ENCODE measurements at places on chromosomes 7 and 10.

GRCh38 chr10:92241158-92241500 is 49.7 kb downstream of the CPEB3 start:
- peak; percentile 21 for ATAC-seq

GRCh38 chr10:79103129-79103528 is 34.4 kb downstream of the ZMIZ1 start:
- ATAC-seq, result no peak

GRCh38 chr7:134630893-134631292 is 15.8 kb upstream of the BPGM start:
- no peak for ATAC-seq

GRCh38 chr7:34224281-34224680 is 318.9 kb downstream of the BMPER start:
- ATAC-seq, result no peak

DNA sequence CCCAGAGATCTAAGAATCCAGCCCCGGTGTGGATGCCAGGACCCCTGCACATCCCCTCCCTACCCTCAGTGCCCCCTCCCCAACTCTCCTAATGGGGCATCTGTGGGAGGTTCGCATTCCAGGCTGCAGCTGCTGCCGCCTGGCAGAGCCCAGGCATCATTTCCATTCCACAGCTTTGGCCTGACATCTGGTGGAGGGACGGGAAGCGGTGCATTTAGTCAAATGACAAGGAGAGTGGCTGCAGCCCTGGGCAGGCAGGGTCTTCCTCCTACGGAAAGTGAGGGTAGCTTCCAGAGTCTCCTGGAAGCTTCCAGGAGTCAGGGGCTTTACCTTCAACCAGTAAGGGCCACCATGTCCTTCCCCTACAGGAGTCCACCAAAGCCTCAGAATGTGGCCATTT is 30.8 kb downstream of the PRLHR start:
- ATAC-seq, result no peak

- ATAC-seq, result no peak
These were observed 39.6 kb upstream of the CABCOCO1 start for GRCh38 chr10:61623161-61623560.

GRCh38 chr10:11057994-11058393 is 40.3 kb downstream of the CELF2 start:
- no peak for ATAC-seq

DNA sequence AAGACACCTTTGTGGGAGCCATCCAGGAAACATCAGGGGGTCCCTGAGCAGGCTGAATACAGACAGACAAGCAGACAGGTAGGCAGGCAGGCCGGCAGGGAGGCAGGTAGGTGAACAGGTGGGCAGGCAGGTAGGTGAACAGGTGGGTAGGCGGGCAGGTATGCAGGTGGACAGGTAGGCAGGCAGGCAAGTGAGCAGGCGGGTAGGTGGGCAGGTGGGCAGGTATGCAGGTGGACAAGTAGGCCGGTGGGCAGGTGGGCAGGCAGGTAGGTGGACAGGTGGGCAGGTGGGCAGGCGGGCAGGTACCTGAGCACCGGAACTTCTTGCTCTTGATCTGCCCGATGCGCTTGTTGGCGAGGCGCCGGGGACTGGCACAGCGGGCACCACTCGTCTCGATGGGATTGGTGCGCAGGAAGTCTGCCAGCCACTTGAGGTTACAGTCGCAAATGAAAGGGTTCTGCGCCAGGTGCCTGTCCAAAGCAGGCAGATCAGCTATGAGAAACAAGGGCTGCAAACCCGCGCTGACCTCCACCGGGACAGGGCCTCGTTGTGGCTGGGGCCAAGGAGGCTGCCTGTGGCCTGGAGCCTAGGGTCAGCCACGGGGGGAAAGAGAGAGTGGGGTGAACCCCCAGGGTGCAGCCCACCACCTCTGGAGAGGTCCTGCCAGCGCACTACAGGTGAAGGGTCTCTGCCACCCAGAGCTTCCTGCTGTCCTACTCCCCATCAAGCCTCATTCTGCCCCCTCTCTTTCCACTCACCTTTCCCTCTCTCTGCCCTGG is 136.9 kb downstream of the SLIT1 start:
- no peak for ATAC-seq

GRCh38 chr10:43929122-43929521 is 280.4 kb upstream of the ZNF32 start:
- ATAC-seq, result no peak

GRCh38 chr10:13872411-13872810 is 285.6 kb downstream of the PRPF18 start:
- no peak for ATAC-seq

DNA sequence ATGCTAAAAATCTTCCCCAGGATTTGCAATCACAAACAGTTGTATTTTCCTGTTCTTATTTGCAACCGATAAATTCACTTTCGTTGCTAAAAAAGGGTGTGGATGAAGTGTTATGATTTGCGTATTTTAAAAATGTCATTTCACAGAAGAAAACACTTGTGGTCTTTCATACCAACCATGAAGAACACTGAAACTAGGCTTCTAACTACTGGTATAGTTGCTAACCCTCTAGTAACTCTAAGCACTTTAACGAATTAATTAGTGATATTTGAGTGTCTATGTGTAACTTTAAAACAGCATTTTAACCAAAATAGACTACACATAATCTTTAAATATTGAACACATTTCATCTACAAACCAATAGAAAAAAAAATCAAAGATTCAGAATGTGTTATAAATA is 188.1 kb upstream of the PTN start:
- ATAC-seq, result no peak

DNA sequence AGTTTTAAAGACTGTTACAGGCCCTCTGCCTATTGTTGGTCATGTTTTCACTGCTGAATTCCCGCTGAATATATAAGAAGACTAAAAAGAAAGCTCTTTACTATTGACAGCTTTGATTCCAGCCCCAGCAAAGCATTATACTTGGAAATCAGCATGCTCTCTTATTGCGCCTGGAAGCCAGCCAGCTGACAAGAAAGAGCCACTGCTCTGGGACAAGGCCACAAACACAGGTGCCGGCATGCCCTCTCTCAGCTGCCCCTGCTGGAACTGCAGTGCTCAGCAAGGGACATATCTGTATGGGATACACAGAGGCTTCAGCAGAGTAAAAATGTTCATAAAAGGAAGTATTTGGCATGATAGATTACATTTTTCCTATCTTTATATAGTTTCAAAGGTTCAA is 523.9 kb downstream of the ADRA2A start:
- no peak for ATAC-seq

DNA sequence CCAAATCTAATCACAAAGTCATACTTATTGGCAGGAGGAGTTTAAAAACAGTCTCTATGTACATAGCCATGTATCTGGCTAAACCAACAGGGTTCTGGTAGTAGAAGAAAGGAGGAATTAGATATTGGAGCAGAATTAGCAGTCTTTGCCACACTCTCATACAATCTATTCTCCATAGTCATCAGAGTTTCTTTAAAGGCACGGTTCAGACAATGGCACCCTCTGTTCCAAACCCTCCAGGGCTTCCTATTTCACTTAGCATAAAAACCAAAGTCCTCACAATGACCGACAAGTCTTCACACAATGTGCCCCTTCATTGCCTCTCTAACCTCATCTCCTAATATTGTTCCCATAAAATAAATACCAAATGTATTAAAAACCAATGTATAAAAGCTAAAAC is 12.7 kb downstream of the ZNF438 start:
- no peak for ATAC-seq

DNA sequence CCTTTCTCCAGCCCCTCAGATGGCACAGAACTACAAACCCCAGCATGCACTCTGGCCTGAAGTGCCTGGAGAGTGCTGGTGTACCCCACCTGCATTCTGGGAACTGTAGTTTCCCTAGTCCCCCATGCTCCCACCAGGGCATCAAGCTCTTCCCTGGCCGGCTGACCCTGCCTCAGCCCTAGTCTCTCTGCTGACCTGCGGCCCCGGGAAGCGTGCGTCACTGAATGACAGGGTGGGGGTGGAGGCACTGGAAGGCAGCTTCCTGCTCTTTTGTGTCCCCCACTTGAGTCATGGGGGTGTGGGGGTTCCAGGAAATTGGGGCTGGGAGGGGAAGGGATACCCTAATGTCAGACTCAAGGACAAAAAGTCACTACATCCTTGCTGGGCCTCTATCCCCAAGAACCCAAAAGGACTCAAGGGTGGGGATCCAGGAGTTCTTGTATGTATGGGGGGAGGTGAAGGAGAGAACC is 2.1 kb downstream of the NOS3 start:
- ATAC-seq, result peak; percentile 83

DNA sequence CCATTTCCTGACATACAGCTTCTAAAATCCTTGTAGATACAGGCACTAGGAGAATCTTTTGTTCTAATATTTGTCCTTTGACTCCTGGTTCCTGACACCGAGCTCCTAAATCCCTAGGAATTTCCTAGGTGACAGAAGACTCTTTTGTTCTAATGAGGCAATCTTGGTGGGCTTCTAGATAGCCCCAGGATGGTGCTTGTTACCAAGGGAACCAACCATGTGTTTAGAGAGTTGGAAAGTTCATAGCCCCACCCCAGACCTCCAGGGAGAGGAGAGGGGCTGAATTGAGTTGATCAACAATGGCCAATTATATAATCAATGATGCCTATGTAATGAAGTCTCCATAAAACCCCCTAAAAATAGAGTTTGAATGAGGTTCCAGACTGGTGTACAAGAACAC is 145.1 kb downstream of the JMJD1C start:
- no peak for ATAC-seq

DNA sequence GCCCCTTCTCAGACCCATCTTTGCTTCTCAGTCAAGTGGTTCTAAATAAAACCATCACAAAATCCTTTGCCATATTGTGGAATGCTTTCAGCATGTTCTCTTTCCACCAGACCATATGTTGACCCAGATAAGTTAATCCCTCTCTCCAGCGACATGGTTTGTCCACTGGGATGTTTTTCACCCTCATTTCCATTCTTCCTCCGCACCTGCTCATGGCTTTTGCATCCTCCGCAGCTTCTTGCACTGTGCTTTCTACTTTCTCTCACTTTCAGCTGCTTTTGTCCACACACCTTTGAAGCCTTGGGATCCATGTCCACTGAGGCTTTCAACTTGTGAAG is 52.3 kb upstream of the WAC start:
- ATAC-seq, result no peak

DNA sequence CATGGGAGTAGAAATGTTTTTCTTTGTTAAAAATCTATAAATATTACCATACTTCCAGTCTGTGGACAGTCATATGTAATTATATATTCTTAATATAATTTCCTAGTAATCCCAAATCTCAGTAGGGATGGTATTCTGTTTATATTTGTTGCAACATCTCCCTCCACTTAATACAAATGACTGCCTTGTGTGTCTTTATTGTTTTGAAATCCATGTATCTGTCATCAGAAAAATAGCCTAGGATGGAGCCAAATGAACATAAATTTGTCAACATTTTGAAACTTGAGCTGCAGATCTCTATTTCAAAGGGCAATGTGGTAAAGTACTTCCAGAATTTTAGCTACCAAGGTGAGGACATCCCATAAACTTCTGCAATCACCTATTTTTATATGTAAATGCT is 290.7 kb downstream of the TSPAN12 start:
- ATAC-seq, result no peak

DNA sequence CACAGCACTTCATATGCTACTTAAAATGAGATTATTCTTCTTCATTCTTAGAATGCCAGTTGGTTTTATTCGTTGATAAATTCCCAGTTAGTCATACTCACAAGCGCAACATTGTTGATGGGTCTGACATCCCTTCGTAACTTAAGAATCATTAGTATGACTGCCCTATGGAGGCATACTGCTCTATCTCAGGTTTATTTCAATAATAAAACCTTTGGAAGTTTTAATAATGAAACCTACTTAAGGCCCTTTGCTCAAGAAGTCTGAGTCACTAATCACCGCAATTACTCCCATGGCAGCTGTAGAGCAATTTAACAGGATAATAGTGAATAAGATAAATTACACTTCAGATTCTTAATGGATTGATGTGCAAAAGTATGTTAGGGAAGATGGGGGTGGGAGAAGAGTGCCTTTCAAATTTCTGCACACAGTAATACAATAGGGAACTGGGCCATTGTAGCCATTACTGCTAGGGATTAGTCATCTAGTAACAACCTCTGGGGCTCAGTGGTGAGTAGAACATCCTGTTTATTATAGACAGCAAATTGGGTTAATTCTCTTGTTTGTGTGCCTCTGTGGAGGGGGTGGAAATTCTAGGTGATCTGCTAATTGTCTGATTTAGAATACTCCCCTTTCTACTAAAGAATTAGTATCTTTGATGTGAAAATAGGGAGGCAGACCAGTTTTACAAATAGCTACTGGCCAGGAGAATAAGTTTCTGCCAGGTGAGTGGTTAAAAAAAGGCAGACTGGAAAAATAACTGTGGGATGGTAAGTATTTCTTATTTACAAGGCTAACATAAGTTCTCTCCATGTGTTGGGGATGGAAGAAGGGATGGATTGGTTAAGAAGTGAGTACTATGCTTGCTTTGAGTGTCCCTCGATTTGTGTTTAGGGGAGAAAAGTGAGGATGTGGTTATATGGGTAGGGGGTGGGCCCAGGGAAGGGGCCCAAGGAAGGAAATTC is 74.5 kb upstream of the VKORC1L1 start:
- peak; percentile 86 for ATAC-seq

DNA sequence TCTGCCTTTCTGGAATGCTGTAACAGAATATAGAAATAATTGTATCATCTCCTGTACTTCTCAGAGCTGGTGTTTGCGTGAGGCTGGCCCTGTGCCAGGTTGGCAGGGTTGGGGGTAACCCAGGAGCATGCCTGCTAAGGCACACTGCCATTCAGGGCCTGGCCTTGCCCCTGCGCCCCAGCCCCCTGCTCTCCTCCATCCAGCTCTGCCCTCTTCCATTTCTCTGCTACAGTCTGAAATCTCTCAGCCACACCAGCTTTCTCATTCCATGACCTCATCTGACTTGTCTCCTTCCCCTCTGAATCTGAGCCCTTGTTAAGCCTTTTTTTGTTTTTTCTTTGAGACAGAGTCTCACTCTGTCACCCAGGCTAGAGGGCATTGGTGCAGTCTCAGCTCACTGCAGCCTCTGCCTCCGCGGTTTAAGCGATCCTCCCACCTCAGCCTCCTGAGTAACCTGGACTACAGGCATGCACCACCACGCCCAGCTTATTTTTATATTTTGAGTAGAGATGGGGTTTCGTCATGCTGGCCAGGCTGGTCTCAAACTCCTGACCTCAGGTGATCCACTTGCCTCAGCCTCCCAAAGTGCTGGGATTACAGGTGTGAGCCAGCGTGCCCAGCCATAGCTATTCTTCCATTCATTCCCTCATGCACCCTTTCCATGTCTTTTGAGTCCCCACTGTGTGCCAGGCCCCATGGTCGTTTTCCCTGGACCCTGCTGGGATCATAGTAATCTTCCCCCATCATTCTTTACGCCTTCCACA is 206.8 kb downstream of the CUX1 start:
- peak; percentile 63 for ATAC-seq

- no peak for ATAC-seq
These were observed 63.7 kb downstream of the PROSER2 start for GRCh38 chr10:11886851-11887250.

- peak; percentile 59 for ATAC-seq
These were observed 23.6 kb downstream of the FAM3C start for GRCh38 chr7:121372376-121373010.

GRCh38 chr10:25815999-25816768 is 117.8 kb upstream of the MYO3A start:
- ATAC-seq, result no peak

GRCh38 chr7:99143521-99143852 is 421 bp downstream of the SMURF1 start:
- no peak for ATAC-seq

- ATAC-seq, result no peak
These were observed 148.8 kb upstream of the ODAD2 start for GRCh38 chr10:28147706-28148105.
